Liver (tissue), 10 donors: ENCODE measurements at places on chromosomes 5 and 9. TPM values are rescaled to one million over a fixed set of nuclear protein-coding genes. Genes with fewer than 3 reads are reported as not detected.

DNA sequence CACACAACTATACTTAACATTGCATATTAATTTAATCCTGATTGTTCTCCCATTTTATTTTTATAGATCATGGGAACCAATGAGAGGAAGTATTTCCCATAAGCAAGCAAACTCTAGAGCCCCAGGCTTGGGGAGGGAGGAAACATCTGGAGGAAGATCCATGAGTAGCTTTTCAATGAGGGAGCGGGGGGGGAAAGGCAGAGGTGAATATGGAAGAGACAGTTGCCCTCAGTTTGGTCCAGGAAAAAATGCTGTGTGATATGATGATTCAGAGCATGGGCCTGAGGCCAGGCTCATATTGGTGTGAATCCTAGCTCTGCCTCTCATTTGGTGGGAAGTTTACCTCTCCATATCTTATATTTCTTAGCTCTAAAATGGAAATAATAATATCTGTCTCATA, 42.2 kb upstream of the ALDOB start:
- DNase-seq = no peak

GRCh38 chr5:94288937-94289336, 329.5 kb downstream of the KIAA0825 start:
- no peak for DNase-seq

- DNase-seq = no peak
These were observed 78.1 kb upstream of the DIRAS2 start for GRCh38 chr9:90720621-90721265.

- no peak for DNase-seq
These were observed 79.5 kb upstream of the SLC27A6 start for GRCh38 chr5:128885649-128886255.

GRCh38 chr9:130845901-130846481, 10.9 kb downstream of the ABL1 start:
- no peak for DNase-seq

DNA sequence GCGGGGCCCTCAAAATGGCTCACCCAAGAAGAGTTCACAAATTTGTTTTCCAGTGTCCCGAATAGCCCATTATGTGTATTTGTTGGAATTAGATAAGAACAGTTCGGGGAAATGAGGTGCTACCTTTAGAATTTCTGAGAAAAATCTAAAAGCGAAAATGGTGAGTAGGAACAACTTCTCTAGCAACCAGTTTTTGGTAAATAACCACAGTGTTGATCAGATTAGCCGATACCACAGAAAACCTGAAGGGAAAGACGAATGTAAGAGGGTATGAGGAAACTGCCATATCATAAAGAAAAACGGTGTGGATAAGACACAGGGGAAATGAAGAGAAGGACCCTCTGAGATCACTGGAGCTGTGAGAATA, 31.0 kb downstream of the ADAM19 start:
- DNase-seq = no peak

DNA sequence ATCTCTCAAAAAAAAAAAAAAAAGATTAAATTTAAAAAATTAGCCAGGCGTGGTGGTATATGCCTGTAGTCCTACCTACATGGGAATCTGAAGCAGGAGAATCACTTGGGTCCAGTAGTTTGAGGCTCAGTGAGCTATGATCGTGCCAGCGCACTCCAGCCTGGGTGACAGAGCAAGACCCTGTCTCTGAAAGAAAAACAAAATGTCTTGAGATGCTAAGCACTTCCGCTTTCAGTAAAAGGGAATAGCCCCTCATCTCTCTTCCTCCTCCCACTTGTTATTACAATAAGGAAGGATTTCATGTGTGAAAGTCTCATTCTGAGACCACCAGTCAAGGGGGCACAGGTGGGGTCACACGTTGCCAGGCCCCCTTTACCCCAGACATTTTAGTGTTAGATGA, 79.4 kb downstream of the GOLPH3 start:
- DNase-seq = no peak

DNA sequence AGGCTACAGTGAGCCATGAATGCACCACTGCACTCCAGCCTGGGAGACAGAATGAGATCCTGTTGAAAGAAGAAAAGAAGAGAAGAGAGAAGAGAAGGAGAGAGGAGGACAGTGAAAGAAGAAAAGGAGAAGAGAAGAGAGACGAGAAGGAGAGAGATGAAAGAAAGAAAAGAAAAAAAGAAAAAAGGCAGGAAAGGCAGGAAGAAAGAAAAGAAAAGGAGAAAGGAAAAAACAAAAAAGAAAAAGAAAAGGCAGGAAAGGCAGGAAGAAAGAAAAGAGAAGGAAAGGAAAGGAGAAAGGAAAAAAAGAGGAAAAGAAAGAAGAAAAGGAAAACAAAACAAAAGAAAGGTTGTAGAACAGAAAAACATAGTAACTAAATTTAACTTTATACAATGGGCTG, 14.2 kb downstream of the CAMSAP1 start:
- DNase-seq = no peak

The LRRC19 gene
- 1.8 TPM for total RNA-seq

The FBXL7 gene
- 1.1 TPM for total RNA-seq

The NUP214 gene
- total RNA-seq = 19.5 TPM

The PROB1 gene
- 0.28 TPM for total RNA-seq

The AGXT2 gene
- 49.4 TPM for total RNA-seq
